ENCODE measurements at places on chromosomes 11 and 22.
A peak's percentile ranks its signal among the peaks of the same experiment; 100 is the strongest.

GRCh38 chr11:122758339-122758738 lies 80.0 kb upstream of the CRTAM start:
- no peak for DNase-seq

DNA sequence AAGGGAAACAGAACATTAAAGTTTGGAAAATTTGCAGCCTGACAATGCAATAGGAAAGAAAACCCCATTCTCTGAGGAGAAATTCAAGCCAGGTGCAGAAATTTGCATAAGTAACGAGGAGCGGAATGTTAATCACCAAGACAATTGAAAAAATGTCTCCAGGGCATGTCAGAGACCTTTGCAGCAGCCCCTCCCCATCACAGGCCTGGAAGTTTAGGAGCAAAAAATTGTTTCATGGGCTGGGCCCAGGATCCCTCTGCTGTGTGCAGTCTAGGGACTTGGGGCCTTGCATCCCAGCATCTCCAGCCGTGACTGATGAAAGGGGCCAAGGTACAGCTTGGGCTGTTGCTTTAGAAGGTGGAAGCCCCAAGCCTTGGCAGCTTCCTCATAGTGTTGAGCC lies 780.2 kb downstream of the LRRC4C start:
- no peak for DNase-seq

DNA sequence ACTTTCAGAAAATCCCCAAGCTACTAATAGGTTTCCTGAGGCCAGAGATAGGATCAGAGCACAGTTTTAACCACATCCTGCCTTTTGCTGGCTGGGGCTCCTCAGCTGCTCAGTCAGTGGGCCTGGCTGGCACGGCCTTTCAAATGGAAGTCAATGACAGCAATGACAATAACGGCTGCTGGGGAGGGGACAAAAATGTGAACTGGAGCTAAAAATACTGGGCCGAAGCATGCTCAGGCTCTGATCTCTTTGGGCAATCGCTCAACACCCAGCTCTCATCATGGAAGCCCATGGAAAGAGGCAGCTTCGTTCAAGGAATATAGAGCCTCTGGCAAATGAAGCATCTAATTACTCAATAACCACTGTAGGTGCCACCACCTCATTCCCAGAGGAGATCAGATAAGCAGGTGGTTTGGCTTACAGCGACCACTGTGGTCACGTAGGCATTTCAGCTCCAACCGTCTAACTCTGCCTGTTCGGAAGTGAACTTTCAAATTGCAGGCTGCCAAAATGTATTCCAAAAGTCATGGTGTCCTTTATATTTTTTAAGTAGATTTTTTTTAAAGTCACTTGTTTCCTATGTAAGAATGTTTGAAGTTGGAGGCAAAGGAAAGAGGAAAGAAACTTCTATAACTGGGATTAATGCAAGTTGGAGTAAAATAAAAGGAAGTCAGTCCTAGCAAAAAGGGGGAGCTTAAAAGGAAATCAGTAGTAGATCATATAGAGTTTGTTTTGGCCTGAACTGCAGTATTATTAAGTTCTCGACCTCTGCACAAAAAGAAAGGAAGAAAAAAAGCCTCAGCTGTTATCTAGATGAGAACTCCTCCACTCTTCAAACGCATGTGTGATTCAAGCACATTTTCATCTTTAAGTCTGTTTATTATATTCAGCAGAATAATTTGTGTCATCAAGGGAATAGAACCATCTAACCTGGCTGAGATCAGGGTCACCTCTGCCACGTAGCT lies 14.1 kb downstream of the WT1 start:
- DNase-seq: no peak

- no peak for DNase-seq
Measured at GRCh38 chr11:87022254-87022653, 15.5 kb upstream of the TMEM135 start.

GRCh38 chr22:29380856-29381255 lies 7.5 kb downstream of the AP1B1 start:
- DNase-seq: no peak

DNA sequence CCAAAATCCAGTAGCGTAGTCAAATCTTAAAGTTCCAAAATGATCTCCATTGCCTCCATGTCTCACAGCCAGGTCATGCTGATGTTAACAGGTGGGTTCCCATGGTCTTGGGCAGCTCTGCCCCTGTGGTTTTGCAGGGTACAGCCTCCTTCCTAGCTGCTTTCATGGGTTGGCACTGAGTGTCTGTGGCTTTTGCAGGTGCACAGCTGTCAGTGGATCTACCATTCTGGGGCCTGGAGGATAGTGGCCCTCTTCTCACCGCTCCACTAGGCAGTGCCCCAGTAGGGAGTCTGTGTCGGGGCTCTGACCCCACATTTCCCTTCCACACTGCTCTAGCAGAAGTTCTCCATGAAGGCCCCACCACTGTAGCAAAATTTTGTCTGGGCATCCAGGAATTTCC lies 132.8 kb downstream of the KCNC1 start:
- DNase-seq: no peak

DNA sequence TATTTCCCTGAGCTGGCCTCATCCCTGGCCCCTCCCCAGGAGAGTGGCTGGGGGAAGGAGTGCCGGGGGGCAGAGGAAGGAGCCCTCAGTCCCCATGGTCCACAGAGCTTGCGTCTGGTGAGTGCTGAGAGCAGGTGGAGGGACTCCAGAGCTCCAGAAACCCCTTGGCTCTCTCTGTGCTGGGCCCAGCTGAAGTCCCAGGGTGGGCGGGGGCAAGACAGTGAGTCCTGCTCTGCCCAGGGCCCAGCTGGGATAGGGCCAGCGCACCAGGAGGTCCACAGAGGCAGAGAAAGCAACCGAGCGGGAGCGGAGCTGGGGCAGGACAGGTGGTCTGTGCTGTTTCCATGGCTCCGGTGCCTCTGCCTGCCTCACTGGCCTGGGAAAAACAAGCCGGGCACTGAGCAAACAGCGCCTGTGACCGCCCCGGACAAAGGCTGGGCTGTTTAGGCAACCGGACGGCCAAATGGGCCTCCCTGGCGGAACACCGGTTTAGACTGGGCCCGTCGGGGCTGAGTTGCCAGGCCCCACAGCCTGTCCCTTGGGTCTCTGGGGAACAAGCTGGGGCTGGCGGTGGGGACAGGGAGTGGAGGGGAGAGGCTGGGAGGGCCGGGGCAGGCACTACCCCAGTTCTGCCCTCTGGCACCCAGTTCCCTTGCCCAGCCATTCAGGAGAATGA lies 34.1 kb upstream of the WNT7B start:
- no peak for DNase-seq

GRCh38 chr11:106161775-106162634 lies 84.5 kb downstream of the AASDHPPT start:
- no peak for DNase-seq

DNA sequence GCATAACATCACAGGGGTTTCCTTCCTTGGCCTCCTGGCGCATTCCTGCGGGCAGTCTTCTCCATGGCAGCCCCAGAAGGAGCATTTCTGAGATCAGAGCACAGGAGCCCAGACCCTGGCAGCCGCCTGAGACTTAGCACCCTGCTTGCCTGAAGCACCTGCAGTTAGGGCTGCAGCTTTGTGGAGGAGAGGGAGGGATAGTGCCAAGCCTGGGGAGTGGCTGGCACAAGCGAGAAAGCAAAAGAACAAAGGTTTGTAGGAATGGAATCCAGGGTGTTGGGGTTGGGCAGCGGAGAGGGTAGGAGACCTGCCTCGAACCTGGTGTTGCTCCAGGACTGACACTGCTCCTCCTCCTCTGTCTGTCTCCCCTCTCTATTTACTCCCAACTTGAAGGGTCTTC lies 66.9 kb downstream of the SCN3B start:
- no peak for DNase-seq

- no peak for DNase-seq
Measured at GRCh38 chr11:48900131-48900800, 83.4 kb downstream of the TRIM51G start.

GRCh38 chr11:60080535-60080934 lies 7.9 kb upstream of the MS4A2 start:
- DNase-seq: no peak

GRCh38 chr11:77442394-77443053 lies 31.4 kb downstream of the PAK1 start:
- DNase-seq: no peak

GRCh38 chr11:48005136-48005535 lies 24.8 kb downstream of the PTPRJ start:
- peak; percentile 62 for DNase-seq

GRCh38 chr22:47290706-47291430 lies 528.4 kb downstream of the TBC1D22A start:
- DNase-seq: no peak

DNA sequence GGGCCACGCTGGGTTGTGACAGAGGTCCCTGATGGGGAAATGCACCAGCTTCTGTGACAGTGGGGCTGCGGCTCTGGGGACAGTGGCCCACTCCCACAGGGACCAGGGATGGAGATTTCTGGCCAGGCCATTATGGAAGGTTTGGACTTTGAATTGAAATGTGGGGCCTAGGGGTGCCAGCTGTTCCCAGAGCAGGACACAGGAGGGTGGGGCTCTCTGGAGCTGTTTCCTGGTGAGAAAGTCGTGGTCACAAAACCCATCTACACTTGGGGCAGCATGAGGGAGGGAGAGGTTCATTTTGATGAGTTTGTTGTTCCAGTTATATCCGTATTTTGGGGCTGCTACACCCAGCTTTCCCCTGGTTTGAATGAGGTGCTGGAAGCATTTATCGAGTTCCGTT lies 52.2 kb downstream of the LRP5 start:
- DNase-seq: no peak

DNA sequence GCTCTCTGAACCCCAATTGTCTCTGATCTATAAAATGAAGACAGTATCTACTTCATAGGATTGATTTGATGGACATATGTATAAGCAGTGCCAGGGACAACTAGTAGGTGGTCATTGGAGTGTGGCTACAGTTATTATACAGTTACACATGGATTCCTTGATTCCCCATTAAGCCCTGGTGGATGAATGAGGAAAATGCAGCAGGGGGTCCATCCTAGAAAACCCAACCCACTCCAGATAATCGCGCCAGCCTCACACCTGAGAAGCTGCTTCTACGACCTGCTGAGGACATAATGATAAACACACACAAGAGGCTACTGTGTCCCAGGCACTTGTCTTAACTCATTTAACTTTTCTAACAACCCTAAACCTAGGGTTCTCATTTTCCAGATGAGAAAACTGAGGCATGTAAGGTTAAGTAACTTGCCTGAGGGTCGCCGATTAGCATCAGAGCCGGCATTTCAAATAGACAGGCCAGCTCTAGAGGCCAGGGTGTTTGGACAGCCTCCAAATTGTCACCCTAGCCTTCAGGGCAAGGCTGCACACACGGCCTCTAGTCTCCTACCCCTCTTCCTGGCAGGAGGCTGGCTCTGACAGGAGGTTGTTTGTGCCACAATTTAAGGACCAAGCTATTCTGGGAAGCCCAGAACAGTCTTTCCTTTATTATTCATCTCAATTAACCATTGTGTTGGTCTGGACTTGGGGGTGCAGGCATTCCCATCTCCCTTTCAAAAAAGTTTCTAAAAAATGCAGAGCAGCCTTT lies 3.8 kb upstream of the C11orf91 start:
- no peak for DNase-seq

GRCh38 chr22:46857142-46857884 lies 94.9 kb downstream of the TBC1D22A start:
- DNase-seq: peak; percentile 36

DNA sequence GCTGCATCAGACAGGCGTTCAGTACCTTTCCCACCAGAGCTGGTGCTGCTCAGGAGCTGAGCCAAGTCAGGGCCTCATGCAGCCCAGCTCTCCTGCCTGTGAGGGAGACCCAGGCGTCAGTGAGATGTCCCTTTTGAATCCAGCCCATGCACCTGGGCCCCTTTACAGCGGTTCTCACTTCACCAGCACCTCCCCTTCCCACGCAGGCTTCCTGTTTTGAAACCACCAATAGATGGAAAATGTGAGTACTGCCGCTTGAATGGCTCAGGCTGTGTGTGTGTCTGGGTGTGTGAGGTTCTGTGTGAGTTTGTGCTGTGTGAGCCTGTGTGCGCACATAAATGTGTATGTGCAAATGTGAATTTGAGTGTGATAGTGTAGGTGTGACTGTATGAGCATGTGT lies 88.4 kb downstream of the UBASH3B start:
- DNase-seq: no peak

DNA sequence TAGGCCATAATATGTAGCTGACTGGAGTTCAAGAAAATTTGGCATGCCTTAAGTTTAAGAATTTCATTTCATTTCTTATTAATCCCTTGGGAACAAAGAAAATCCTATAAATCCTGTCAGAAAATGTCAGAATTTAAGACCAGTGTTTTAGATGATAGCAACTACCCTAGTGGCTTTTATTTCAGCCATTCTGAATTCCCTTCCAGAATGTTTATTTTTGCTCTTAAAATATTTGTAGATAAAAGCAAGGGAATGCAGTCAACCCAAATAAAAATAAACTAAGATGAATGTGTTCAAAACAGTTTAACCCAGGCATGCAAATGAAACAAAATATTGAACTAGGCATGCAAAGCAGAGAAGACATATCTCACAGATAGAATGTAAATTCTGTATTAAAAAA lies 356.9 kb upstream of the LRRC4C start:
- DNase-seq: no peak

DNA sequence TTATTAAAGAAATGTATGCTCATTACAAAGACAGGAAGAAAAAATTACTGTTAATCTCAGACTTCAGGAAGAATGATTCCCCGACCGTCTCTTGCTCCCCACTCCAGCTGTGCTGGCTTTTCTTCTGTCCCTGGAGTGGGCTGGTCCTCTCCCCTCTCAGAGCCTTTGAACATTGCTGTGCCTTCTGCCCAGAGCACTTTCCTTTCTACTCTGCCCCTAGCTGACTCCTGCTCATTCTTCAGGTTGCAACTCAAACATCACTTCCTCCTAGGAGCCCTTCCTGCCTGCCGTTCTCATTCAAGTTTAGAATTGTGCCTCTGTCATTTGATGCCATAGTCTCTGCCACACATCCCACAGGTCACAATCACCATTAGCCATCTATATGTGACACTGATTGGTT lies 329.5 kb downstream of the MIAT start:
- DNase-seq: no peak

DNA sequence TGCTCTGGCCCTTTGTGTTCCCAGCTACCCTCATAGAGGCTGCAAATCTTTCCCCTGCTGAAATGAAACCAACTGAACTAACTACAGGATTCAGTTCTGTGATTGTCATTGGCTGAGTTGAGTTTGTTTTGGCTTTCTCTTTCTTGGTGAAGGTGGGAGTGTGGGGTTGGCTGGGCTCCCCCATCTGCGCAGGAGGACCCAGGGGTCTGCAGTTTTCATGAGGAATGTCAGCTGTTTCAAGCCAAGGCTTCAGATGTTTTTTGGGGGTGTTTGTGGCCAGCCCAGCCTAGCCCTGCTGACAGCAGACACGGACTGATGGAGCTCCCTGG lies 34.0 kb downstream of the LRP5 start:
- no peak for DNase-seq

DNA sequence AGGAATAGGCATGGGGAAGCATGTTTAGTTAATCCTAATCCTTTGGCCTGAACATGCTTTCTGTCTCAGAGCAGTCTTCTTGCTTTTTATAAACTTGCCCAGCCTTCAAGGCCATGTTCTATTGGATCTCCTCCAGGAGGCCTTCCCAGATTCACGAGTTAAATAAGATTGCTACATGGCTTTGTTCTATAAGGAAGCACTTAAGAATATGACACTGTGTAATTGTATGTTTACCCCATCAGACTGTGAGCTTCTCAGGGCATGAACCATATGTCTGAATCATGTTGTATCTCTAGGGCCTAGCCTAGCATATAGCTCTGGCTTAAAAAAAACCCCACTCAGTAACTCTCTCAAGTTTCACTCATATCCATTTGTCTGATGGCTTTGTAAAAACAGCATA lies 26.4 kb upstream of the UCP3 start:
- peak; percentile 34 for DNase-seq
